Ecto neural progenitor cell (in vitro differentiated cells): ENCODE measurements at places on chromosomes 4 and X.

- DNase-seq = no peak
These were observed 206.0 kb upstream of the SLC7A11 start for GRCh38 chr4:138448169-138448568.

DNA sequence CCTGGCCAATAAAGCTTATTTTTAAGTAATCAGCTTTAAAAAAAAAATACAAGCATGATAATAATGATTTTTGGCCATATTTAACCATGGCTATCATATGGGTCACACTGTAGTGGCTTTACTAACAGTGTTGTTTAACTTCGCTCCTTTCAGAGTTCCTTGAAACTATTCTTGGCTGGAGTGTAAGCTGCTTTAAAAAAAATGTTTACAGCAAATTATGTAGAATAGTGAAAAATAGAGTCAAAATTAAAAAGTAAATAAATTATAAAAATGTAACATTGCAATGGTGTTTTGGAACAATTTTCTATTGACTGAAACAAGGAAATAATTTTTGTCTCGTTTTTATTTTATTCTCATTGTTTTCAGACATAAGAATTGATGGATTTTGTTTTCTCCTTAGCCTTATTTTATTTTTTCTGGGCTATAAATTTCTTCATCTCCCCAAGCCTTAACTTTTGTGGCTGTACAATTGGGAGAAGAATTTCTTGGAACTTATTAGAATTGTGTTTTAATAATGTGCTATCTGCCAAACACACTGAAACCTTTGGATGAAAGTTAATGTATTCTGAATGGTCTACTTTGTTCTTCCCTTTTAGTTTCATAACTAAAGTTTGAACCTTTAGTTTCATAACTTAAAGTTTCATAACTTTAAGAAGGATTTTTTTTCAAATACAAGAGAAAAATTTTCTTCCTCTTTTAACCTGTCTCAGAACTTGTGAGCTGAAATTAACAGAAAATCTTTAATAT, 182.0 kb downstream of the ARHGAP24 start:
- no peak for DNase-seq

DNA sequence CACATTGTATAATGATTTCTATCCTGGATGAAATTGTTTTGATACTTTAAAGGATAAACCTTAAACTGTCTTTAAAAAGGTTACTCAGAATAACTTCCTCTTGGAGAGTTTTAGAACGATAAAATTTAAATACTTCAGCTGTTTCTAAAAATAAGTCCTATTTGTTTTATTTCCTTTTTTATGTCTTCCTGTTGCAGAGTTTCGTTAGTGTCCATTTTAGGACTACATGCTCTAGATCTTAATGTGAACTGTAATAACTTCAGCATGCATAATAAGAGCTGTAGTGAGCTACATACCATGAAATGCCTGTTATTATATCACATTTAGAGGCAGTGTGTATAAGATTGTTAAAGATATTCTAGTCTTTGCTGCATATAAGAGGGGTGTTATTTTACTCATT, 14.6 kb downstream of the ATP10D start:
- DNase-seq = no peak

DNA sequence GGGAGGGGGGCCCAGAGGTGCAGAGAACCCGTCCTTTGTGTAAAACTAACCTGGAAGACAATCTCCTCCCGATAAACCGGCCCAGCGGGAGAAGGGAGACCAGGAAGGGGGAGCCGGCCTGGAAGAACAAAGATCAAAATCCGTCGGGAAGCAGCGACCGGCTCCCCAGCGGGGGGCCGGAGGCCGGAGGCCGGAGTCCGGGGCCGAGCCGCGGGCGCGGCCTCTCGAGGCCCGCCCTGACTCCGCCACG, 552 bp downstream of the ZDHHC9 start:
- no peak for DNase-seq

GRCh38 chr4:154164931-154165839, 326.4 kb downstream of the DCHS2 start:
- no peak for DNase-seq

GRCh38 chr4:81550388-81550859, 78.7 kb upstream of the RASGEF1B start:
- DNase-seq = no peak

GRCh38 chrX:154305541-154306205, 10.1 kb downstream of the TKTL1 start:
- DNase-seq = no peak

- DNase-seq = no peak
These were observed 268.6 kb upstream of the SLIT2 start for GRCh38 chr4:19983072-19983471.

- no peak for DNase-seq
These were observed 110.1 kb downstream of the PHKA2 start for GRCh38 chrX:18873836-18874235.

GRCh38 chrX:30212172-30212571, 3.2 kb upstream of the MAGEB2 start:
- no peak for DNase-seq

DNA sequence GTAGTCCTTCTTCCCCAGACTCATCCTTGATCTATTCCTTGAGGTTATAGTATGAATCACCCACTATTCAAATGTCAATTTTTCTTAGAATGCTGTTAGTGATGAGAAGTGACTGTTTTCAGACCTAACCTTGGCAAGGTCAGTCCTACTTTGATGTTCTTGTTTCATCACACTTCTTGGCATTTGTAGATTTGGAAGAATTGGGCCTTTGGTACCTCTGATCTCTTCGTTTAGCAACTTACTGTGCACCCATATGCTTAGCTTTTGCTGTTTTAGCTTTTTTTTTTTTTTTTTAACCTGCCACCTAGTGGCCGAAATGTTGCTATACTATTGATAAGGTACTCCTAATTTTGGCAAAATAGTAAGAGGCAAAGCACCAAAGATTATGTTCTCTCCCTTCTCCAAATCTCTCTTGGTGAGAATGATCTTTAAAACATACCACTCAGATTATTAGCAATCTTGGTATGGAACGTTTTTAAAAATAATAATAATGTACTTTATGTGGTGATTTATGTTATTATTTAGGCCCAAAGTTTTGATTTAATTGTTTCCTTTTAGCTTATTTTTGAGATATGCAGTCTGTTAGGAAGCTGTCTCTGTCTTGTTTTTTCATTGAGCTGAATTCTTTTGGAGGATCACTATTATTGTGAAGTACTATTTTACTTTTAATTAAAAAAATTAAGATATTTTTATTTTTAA, 16.6 kb downstream of the DCK start:
- no peak for DNase-seq

DNA sequence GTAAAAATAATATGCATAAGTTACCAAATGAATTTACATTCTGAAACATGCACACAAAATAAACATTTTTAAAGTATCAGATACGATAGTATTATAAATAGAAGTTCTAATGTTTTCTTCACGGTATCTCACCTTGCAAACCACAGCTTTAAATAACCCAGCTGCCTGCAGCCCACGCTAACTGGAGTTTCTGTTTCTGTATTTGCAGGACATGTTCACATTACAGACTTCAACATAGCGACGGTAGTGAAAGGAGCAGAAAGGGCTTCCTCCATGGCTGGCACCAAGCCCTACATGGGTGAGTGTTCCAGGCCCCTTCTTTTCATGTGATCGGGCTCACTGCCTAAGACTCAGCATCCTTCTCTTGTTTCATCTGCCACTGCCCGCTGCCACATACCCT, 291.7 kb downstream of the EVC2 start:
- DNase-seq = no peak

DNA sequence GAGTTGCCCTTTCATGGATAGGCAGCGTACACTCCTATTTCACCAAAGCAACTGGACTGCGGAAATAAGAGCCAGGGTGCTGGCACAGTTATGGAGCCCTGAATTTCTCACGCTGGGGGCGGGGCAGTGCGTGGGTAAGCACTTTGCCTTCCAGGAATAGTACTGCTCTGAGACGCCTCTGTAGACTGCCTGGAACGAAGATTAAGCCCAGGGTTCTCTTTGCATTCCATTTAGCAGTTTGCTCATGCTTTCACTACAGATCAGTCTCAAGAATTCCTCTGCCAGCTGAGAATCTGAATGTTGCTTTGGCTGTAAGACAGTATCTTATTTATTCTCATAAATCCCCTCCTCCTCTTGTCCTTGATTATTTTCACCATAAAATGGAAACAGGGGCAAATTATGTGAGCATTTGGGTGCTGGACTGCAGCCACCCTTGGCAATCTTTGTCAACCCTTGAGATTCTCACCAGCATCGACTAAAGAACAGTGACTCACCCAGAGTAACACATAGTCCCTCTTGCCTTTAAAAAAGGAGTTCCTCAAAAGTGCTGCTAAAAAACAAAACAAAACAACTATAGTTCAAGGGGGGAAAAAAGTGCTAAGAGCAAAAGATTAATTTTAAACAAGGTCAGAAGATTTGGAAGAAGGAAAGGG, 88.9 kb upstream of the CITED1 start:
- no peak for DNase-seq

DNA sequence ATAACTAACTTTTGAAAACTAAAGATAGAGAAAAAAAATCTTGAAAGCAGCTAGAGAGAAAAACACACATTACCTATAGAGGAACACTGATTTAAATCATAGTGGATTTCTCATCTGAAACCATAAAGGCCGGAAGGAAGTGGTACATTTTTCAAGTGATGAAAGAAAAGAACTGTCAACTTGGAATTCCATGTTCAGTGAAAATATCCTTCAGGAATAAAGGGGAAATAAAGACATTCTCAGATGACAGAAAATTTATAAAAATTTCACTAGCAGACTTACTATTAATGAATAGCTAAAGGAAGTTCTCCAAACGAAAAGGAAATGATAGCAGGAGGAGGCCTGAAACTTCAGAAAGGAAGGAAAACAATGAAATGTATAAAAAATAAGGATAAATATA, 7.6 kb upstream of the JADE3 start:
- no peak for DNase-seq

- no peak for DNase-seq
These were observed 11.5 kb downstream of the CRMP1 start for GRCh38 chr4:5881340-5881739.

- DNase-seq = no peak
These were observed 6.4 kb upstream of the UBA1 start for GRCh38 chrX:47187106-47187677.

DNA sequence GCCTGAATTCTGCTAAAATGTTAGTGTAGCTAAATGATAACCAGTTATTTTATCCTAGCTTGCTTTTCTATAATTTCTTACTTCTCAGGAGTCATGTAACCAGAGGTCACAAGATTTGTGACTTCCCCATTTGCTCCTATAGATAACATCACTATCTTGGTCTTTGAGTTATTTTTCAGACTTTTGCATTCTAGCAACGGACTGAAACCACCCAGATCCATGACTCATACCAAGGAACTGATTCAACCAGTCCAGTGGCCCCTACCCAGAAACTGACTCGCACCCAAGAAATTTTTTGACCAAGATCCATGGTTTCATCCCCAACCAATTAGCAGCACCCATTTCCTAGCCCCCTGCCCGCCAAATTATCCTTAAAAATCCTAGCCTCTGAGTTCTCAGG, 50.0 kb downstream of the IQCM start:
- no peak for DNase-seq

DNA sequence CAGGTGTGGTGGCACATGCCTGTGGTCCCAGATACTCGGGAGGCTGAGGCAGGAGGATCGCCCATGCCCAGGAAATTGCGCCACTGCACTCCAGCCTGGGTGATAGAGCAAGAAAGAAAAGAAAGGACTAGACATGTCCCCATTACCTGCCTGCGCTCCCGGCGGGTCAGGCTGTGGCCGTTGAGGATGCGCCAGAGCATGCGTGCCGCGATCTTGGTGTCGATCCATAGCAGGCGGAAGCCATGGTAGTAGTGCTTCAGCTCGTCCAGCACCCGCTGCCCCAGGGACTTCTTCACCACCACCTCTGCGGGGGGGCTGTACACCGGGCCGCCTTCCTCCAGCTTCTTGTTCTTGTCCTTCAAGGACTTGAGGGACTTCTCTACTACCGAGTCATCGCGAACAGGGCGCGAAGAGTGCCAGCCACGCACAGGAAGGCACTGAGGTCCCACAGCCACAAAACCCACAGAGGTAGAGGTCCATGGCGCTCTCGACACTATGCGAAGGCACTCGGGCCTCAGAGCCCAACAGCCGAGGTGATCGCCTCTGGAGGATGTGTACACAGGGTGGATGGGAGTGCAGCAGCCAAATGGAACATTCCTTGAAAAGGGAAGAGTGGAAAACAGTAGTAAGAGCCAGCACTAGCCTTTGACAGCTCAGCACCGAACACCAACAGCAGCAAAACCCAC, 14.6 kb downstream of the LETM1 start:
- no peak for DNase-seq

DNA sequence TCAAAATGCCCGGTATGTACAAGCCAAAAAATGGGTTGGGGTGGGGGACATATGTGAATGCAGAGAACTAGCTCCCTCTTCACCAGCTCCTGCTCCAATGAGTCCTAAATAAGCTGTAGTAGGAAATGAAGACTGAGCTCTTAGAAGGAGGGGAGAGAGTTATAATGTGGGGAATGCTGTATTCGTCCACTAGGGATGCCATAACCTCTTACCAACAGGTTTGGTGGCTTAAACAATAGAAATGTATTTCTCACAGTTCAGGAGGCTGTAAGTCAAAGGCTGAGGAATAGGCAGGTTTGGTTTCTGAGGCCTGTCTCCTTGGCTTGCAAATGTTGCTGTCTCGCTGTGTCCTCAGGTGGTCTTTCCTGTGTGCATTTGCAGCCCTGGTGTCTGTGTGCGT, 4.4 kb upstream of the INPP4B start:
- no peak for DNase-seq

DNA sequence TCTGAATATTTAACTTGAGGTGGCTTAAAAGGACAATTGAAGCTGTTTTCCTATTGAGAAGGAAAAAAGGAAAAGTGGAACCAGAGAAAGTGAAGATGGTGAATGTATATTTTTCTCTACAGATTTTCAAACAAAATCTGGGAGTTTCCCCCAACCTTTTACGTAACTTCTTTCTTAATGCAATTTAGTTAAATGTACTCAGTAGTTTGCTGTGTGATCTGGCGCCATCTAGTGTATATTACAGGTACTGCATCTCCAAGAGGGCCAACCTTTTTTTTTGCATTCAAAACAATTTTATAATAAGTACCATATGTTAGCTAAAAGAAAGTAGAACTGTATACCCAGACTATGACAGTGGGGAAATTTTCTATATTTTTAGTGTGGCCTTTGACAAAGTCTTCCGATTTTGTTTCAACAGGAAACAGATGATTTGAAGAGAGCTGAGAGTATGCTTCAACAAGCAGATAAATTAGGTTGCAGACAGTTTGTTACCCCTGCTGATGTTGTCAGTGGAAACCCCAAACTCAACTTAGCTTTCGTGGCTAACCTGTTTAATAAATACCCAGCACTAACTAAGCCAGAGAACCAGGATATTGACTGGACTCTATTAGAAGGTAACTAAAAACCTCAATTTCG, 82.0 kb downstream of the PLS3 start:
- DNase-seq = no peak

GRCh38 chr4:187393531-187394344, 601.8 kb upstream of the ZFP42 start:
- DNase-seq = no peak

GRCh38 chrX:65757943-65758342, 90.5 kb downstream of the MSN start:
- no peak for DNase-seq

DNA sequence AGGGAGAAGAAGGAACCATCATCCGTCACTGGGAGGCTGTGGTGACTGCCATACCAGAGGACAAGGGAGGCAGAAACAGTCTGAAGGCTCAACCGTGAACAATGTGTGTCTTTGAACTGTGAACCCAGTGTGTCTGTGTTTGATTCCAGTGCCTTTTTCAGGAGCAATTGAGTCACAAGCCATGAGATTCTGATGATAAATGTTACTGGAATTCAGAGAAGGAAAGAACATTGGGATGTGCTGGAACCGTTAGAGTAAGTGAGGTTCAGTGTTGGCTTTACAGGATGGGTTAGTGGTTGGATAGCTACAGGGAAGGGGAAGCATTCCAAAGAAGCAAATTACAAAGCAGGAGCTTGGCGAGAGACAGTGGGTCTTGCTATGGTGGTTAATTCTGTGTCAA, 464.4 kb downstream of the TRIML1 start:
- DNase-seq = no peak
